ENCODE measurements at places on chromosomes 16 and 17. TPM values are rescaled to one million over a fixed set of nuclear protein-coding genes. Genes with fewer than 3 reads are reported as not detected.

Gene MAP3K14
- 4.9 TPM for polyA plus RNA-seq

- DNase-seq, result no peak
Measured at GRCh38 chr17:58313815-58314705, 14.5 kb downstream of the TSPOAP1 start.

Gene SLC16A13
- 1.7 TPM for polyA plus RNA-seq

- no peak for DNase-seq
Measured at GRCh38 chr16:720447-720989, 428 bp upstream of the ANTKMT start.

DNA sequence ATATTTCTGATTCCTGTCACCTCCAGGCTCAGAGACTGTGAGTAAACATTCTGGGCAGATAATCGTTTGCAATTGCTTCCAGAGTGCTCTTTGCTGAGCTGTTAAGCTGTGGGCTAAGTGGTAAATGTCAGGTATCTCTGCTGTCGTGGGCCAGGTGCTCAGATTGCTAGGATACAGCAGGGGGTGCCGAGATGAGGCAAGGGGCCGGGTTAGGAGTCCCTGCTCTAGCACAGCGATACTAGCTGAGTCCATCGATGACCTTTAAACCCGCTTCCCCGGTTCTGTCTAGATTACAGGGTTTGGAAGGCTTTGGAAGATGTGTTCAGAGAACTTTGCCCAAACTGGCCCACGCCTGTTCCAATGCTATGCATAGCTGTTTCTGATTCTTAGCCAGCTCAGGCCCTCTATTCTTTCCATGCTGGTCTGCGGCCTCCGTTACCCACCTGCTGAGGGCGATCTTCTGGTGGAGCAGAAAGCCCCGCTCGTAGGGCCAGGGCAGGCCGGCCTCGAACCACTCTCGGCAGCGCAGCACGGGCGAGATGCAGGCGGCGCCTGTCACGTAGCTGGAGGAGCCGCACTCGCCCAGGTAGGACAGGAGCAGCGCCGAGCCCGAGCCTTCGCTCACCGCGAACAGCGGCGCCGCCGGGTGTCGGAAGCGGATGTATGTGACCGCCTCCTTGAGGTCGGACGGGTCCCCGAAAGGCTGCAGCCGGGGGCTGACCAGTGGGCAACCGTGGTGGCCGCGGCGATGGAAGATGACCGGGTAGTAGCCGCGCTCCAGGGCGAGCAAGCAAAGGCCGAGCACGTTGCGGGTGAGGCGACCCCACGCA lies 979 bp downstream of the ABHD15 start:
- DNase-seq, result no peak

GRCh38 chr16:64542152-64542551 lies 579.7 kb downstream of the CDH11 start:
- DNase-seq, result no peak

GRCh38 chr16:88697116-88697830 lies 8.9 kb downstream of the RNF166 start:
- no peak for DNase-seq

DNA sequence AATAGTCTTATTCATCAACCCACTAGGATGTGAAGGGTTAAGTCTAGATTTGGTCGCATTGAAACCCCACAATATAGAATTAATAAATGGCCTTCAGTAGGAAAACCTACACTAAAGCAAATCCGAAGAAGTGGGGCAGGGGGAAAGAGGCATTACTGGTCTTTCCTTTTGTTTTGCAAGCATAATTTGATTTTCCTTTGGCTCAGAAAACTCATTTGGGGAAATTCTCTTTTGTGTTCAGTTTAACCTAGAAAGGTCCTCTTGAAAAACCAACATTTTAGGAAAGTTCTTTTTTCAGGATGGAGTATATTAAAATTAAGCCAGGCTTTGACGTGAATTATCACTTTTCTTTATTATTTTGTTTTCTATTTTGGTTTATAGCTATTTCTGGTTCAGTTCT lies 31.7 kb downstream of the ERCC4 start:
- no peak for DNase-seq

GRCh38 chr17:39150795-39151149 lies 665 bp downstream of the PLXDC1 start:
- DNase-seq, result no peak

Data from AG04450 (cell line).